ENCODE measurements at places on chromosomes 12 and 14.

GRCh38 chr14:68633131-68633991 lies 159.5 kb downstream of the ZFP36L1 start:
- no peak for DNase-seq

- DNase-seq: no peak
These were observed 50.2 kb downstream of the TPCN1 start for GRCh38 chr12:113271466-113271852.

GRCh38 chr14:84390010-84390409 lies 1139.9 kb upstream of the FLRT2 start:
- no peak for DNase-seq

GRCh38 chr12:6903722-6904121 lies 900 bp upstream of the LRRC23 start:
- DNase-seq: no peak

- DNase-seq: no peak
These were observed 39.2 kb downstream of the NPAS3 start for GRCh38 chr14:32977913-32978312.

GRCh38 chr12:76701690-76702089 lies 62.2 kb upstream of the ZDHHC17 start:
- no peak for DNase-seq

- no peak for DNase-seq
These were observed 348.0 kb downstream of the SEC23A start for GRCh38 chr14:38755036-38755435.

- DNase-seq: no peak
These were observed 21.0 kb downstream of the FGD4 start for GRCh38 chr12:32420356-32420755.

- no peak for DNase-seq
These were observed 7.3 kb downstream of the PPP2R5E start for GRCh38 chr14:63535918-63536317.
